Camera-type eye (tissue), 1 donor: ENCODE measurements at places on chromosomes 7 and 10. TPM values are rescaled to one million over a fixed set of nuclear protein-coding genes. Genes with fewer than 3 reads are reported as not detected.

The CYP3A4 gene
- not detected for total RNA-seq

The ZNF804B gene
- 6.3 TPM for total RNA-seq

The CCDC172 gene
- not detected for total RNA-seq

The TMEM225B gene
- total RNA-seq: not detected

The MOGAT3 gene
- total RNA-seq: not detected

The CALML3 gene
- total RNA-seq: 0.33 TPM

The TAC1 gene
- total RNA-seq: 3.4 TPM

The FXYD4 gene
- not detected for total RNA-seq

The STOX1 gene
- total RNA-seq: 7.4 TPM

The TMEM72 gene
- 3.5 TPM for total RNA-seq

The METTL27 gene
- total RNA-seq: 5.9 TPM

The ADARB2 gene
- 6.7 TPM for total RNA-seq

The ABCC2 gene
- total RNA-seq: 3.4 TPM

The IL15RA gene
- 3.2 TPM for total RNA-seq

The NPY4R gene
- 0.22 TPM for total RNA-seq

The DBF4 gene
- 23.5 TPM for total RNA-seq

The C1GALT1 gene
- total RNA-seq: 96.4 TPM

The NPY gene
- 3.7 TPM for total RNA-seq

The SLC13A1 gene
- not detected for total RNA-seq

The ELAPOR2 gene
- total RNA-seq: 36.7 TPM

The CYP3A7 gene
- total RNA-seq: not detected

The ACTL6B gene
- 14.7 TPM for total RNA-seq

The ADAM22 gene
- 42.2 TPM for total RNA-seq

The ENTPD1 gene
- 27.6 TPM for total RNA-seq

The TACC2 gene
- 44.5 TPM for total RNA-seq

The COA1 gene
- 83.8 TPM for total RNA-seq

The SPDYE11 gene
- not detected for total RNA-seq

The CACNA2D1 gene
- total RNA-seq: 103 TPM

The NKX2-3 gene
- not detected for total RNA-seq

The ZNF365 gene
- total RNA-seq: 2.9 TPM
